ENCODE measurements at places on chromosomes 6 and 20.

DNA sequence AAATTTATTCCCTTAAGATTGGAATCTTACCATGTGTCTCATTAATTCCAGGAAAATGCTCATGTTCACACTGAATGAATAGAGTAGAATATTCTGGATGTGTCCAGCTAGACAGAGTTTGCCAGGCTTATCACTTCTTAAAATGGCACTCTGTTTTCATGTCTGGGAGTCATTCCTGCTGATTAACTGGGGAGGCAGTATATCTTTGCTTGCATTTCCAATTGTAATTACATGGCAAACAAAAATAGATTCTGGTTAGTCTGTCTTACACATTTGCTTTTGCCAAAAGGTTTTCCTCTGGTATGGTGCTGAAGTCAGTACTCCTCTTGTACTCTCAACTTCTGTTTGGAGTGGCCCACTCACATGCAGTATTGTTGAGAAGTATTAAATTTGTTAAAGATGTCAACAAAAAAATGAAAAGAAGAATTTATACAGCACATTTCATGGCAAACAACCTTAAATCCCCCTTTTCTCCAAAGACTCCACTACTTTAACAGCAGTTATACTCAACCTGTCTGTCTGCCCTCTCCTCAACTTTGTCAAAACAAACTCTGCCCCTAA, 70.2 kb downstream of the TENT5A start:
- DNase-seq: no peak

GRCh38 chr6:51029561-51029960, 210.9 kb downstream of the TFAP2B start:
- DNase-seq: no peak

- no peak for DNase-seq
Observed at GRCh38 chr20:15406072-15406471, 1068.7 kb upstream of the FLRT3 start.

GRCh38 chr6:139600919-139601475, 226.5 kb upstream of the CITED2 start:
- no peak for DNase-seq

GRCh38 chr6:44338228-44339122, 4.0 kb upstream of the SPATS1 start:
- DNase-seq: peak; percentile 68

GRCh38 chr20:9457136-9457535, 57.3 kb upstream of the LAMP5 start:
- no peak for DNase-seq

DNA sequence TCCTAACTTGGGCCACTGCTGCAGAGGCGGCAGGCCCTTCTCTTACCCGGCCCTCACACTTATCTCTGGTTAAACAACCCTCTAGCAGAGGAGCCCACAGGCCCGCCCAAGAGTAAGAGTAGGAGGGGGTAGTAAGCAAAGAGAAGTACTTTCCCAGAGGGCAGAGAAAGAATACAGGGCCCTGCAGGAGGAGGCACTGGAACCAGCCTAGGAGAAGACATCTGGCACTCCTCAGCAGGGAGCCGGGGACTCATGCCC, 10.1 kb downstream of the MTCH1 start:
- no peak for DNase-seq

DNA sequence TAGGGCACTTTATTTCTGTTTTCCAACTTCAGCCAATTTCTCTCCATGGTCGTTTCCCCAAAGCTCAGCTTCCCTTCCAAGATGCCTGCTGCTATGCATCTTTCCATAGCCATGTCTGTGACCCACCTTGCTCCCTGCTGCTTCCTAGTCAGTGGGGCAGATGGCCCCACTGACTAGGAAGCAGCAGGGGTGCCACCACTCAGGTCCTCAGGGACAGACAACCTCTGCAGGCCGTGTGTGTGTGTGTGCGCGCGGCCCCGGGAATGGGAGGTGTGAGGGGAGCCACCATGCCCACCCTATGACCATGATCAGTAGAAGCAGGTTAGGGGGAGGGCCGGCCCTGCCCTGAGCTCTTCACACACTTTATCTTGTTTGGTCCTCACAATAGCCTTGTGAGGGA, 2.7 kb upstream of the IP6K3 start:
- no peak for DNase-seq

DNA sequence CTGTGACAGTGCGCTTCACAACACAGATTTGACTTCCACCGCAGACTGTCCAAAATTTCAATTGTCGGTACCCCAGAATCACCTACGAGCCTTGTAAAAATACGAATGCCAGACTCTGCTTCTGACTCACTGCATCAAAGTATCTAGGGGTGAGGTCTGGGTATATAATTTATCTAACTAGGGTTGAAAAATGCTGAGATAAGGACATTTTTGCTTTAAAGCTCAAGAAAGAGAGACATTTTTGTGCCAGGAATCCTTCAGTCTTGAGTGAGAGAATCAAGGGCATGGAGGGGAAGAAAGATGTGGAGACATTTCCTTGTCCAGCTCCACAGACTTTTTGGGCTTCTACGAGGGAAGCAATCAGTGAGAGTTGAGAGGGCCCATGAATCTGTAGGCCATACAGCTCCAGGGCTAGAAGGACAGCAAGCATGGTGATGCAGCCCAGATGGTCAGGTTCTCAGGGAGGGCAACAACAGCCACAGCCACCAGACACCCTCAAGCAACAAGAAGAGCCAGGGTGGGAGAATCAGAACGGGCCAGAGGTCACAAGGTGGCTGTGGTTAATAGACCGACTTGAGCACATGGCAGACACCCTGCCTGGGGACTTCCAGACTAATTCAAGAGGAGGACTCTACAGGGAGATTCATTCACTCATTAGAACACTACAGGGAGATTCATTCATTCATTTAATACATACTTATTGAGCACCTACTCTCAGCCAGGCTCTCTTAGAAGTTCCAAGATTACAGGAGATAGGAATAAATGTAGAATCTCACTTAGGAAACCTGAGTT, 211.1 kb upstream of the PRDM1 start:
- no peak for DNase-seq

DNA sequence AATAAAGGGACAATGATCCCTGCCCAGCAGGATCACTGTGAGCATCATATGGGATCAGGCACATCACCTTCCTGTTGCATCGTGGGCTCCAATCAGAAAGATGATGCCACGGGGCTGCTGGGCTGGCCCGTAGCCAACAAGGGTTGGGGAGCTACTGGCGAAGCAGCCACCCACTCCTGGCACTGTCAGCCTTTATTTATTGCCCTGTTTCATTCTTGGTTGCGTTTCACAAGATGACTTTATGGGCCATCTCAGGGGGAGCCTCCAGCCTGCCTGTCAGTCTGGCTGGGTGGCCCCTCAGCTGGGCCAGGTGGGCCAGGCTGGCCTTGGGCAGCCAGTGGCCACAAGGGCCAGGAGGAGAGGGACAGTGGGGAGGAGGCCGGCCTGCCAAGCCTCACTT, 17.3 kb downstream of the VSTM2L start:
- DNase-seq: peak; percentile 28

DNA sequence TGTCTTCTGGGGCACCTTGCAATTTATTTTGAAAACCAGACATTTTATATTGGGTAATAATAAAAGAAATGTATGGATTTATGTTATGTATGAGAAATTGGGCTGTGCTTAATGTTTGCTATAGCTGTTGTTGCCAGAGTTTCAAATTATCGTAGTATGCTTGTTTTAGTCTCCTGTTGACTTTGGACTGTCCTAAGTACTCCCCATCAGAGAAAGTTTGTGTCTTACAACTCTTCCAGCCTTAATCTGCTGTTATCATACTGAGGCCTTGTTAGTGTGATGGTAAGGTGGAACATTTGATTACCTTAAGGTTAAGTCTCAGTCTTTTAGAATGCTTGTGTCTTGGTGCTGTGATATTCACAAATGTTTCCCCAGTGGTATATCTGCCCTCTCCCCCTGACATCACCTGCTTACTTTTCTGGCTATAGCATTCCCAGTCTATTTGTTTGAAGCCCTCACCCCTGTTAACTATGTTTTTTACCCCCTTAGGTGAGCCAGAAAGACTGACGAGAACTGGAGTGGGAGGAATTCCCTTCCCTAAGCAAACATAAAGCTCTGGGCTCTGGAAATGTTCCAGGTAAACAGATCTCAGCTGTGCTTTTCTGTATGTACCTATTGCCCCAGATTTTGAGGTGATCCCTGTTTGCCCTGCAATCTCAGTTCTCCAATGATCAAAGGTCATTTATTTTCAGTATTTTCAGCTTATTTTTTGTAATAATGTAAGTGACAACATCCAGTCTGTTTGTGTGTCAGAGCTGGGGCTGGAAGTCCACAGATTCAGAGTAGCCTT, 581.1 kb upstream of the CITED2 start:
- no peak for DNase-seq

DNA sequence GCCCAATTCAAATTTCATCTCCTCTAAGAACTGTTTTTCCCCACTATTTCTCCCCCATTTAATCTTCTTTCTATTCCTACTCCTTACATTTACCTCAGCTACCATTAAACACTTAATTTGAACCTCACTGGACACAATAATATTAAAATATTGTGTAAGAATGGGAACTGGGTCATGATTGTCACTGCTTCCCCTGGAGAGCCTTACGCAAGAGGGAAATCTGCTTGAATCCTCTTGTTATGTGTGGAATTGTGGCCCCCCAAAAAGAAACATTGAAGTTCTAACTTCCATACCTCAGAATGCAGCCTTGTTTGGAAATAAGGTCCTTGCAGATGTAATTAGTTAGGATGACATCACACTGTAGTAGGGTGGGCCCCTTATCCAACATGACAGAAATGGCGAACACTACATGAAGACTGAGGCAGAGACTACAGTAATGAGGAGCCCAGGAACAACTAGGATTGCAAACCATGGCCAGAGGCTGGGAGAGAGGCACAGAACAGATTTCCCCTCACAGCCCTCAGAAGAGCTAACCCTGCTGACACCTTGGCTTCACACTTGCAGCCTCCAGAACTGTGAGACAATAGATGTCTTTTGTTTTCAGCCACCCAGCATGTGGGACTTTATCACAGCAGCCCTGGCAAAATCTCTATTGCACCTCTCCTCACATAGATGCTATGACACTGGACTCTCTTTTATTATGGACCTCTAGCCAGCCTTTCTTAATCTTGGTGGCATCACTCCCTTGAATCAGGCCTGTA, 29.9 kb downstream of the HIVEP2 start:
- no peak for DNase-seq

DNA sequence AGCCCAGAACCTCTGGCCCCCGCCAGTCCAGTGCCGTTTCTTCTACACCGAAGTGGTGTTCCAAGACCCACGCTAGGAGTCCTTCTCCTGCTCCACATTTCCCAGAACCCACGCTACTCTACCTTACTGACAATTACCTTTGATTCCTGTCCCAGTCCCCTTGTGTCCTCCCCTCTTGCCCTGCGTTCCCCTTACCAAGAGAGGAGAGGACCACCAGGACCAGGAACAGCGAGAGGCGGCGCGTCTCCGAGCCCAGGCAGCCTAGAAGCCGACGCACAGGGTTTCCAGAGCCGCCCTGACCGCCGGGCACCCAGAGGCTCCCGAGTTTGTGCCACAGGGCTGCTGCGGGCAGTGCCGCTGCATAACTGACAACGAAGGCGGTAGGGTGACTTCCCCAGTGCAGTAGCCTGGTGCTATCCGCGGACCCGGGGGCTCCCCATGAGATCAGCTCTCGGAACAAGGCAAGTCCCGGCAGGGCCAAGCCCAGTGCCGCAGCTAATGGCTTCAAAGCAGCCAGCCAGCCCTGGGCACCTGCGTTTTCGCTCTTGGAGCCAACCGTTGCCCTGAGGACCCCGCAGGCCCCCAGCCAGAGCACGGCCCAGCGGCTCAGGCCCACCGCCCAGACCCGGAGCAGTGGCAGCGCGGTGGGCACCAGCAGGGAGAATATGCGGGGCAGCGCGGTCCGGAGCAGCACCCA, 512 bp downstream of the TAP1 start:
- DNase-seq: peak; percentile 66
